Activated B cell treated with CpG ODN at 0.5 μM for 24 hours (primary cell): ENCODE measurements at places on chromosomes 6 and 20. TPM values are rescaled to one million over a fixed set of nuclear protein-coding genes. Genes with fewer than 3 reads are reported as not detected.

The ZBTB24 gene
- total RNA-seq, result 22.8 and 25.4 TPM in 2 replicates

The XKR7 gene
- total RNA-seq, result 0.04 and 0.12 TPM in 2 replicates

The FRMD1 gene
- total RNA-seq, result not detected in 2 replicates

The ACOT13 gene
- total RNA-seq, result 12.0 and 13.8 TPM in 2 replicates

The C6orf58 gene
- not detected in 2 replicates for total RNA-seq

The NEU1 gene
- total RNA-seq, result 18.3 and 19.2 TPM in 2 replicates

The CD109 gene
- 0.61 and 0.69 TPM in 2 replicates for total RNA-seq

The SLC29A1 gene
- total RNA-seq, result 15.0 and 17.3 TPM in 2 replicates

The TOX2 gene
- 4.8 and 5.0 TPM in 2 replicates for total RNA-seq

The ULBP1 gene
- total RNA-seq, result 1.9 and 2.2 TPM in 2 replicates
